Activated T-cell treated with anti-CD3 and anti-CD28 coated beads, Interleukin-2, amount 50 U/mL, for 48 hours (primary cell): ENCODE measurements at places on chromosomes 4 and X.
A peak's percentile ranks its signal among the peaks of the same experiment; 100 is the strongest.

- no peak for DNase-seq
Observed at GRCh38 chrX:45172890-45173289, 27.8 kb downstream of the DIPK2B start.

GRCh38 chr4:32519060-32519459, 1798.9 kb downstream of the PCDH7 start:
- DNase-seq = no peak

DNA sequence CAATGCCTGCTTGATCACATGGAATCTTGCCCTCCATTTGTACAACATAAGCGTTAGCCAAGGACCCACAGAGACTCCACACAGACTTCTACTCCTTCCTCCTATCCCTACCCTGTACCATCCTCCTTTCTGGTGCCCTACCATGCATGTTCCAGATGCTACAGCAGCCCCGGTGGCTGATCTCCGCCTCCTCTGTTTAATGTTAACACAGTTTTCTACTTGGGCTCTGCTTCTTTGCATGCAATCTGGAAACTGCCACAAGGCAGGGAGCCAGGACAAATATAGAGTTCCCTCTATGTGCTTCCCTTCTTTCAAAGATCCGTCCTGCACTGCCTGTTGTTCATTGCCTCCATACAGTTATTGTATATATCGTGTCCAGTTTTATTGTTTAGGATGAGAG, 368.6 kb upstream of the TENM3 start:
- DNase-seq = no peak

GRCh38 chr4:119233750-119234149, 21.2 kb downstream of the USP53 start:
- DNase-seq = no peak

DNA sequence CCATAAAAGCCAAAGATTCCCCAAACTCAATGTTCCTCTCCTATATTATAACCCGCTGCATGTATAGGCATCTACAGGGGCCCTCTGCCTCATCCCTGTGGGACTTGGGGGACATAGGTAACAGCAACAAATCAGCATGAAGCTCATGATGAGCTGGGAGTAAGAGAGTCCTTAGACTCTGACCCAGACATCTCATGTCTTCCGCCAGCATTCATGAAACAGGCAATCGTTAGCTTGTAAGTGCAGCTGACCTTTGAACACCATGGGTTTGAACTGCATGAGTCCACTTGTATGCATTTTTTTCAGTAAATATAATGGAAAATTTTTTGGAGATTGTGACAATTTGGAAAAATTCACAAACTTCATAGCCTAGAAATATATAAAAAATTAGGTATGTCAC, 10.4 kb upstream of the SCOC start:
- no peak for DNase-seq

GRCh38 chrX:45669715-45670340, 469.2 kb upstream of the DIPK2B start:
- no peak for DNase-seq

- DNase-seq = no peak
Observed at GRCh38 chr4:182235021-182235795, 8.0 kb upstream of the TENM3 start.

GRCh38 chrX:103780336-103781061, 3.9 kb downstream of the PLP1 start:
- no peak for DNase-seq

- no peak for DNase-seq
Observed at GRCh38 chr4:98517218-98518021, 141.0 kb downstream of the TSPAN5 start.

GRCh38 chr4:995311-996026, 2.3 kb upstream of the SLC26A1 start:
- no peak for DNase-seq

DNA sequence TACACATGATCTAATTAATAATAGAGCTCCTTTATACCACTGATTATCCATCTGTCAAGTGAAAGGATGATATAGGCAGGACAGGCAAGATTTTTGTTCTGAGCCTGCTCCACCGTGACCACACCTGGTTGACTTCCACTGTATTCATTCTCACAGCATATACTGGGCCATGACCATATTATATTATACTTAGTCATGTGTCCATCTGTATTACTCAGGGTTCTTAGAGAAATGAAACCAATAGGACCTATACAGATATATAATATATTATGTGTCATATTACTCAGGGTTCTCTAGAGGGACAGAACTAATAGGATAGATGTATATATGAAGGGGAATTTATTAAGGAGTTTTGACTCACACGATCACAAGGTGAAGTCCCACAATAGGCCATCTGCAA, 675.1 kb downstream of the GRXCR1 start:
- no peak for DNase-seq

- DNase-seq = no peak
Observed at GRCh38 chr4:25485104-25485503, 108.0 kb downstream of the ANAPC4 start.

- no peak for DNase-seq
Observed at GRCh38 chrX:8728932-8729535, 2.9 kb downstream of the ANOS1 start.

DNA sequence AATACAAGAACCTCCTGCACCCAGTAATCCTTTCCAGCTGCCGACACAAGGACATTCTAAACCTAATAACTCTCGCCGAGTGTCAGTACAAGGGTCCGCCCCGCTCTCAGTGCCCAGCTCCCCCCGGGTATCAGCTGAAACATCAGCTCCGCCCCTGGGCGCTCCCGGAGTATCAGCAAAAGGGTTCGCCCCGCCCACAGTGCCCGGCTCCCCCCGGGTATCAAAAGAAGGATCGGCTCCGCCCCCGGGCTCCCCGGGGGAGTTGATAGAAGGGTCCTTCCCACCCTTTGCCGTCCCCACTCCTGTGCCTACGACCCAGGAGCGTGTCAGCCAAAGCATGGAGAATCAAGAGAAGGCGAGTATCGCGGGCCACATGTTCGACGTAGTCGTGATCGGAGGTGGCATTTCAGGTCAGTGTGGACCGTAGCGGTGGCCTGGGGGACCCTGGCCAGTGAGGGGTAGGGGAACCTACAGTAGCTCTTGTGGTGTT, at the start of gene MAOA:
Gene MAOA (plus strand): TSS at position 295 of the 490 bp plus-strand sequence. CDS start 43 bp downstream, at position 338.
- DNase-seq = peak; percentile 37

GRCh38 chrX:154409222-154409871, at the start of gene DNASE1L1:
Gene DNASE1L1, minus strand, starts transcription at chrX:154409254. Its CDS starts 3,686 bp downstream, at chrX:154405568.
- peak; percentile 49 for DNase-seq

DNA sequence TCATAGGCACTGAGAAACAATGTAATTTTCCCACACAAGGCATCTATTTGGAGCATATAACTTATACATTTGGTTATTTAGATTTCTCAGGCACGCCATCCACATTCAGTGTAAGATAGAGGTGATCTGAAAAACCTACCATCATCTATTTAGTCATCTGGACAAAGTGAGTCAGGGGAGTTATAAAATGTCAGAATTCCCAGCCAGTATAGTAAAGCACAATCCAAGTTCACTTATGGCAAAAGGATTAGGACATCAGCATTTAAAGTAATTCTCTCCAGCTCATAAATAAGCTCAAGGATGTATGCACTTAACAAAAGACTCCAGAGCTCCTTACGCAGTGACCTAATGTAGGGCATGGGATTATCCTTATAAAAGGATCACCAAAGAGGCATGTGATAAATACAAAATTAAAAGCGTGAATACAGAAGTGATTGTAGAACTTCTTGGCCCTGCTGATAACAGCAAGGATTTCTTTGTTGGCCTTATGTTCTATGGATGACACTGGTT, 65.3 kb upstream of the DCLK2 start:
- no peak for DNase-seq

- no peak for DNase-seq
Observed at GRCh38 chr4:28730304-28730703, 1869.7 kb downstream of the STIM2 start.

DNA sequence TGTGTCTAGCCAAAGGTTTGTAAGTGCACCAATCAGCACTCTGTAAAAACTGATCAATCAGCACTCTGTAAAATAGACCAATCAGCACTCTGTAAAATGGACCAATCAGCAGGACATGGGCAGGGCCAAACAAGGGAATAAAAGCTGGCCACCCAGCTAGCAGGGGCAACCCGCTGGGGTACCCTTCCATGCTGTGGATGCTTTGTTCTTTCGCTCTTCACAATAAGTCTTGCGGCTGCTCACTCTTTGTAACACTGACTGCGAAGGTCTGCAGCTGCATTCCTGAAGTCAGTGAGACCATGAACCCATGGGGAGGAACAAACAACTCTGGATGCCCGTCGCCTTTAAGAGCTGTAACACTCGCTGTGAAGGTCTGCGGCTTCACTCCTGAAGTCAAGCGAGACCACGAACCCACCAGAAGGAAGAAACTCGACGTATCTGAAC, 14.3 kb downstream of the HNRNPDL start:
- no peak for DNase-seq

DNA sequence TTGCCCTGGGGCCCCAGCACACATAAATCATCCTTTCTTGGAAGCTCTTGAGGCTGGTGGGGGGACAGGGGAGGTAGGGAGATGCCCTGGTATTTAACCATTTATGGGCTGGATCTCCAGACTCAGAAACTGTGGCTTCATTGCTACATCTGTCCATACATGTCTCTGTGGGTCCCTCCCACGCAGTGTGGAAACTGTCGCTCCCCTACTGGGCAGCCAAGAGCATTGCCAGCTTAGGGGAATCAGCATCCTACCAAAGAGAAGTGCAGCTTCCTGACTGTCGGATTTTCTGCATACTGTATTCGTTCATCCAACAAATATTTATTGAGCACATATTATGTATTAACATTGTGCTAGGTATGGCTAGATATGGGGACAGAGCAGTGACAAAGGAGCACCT, 3.7 kb downstream of the GRIPAP1 start:
- no peak for DNase-seq

- DNase-seq = no peak
Observed at GRCh38 chr4:99894998-99895397, 771 bp upstream of the LAMTOR3 start.
